Metanephros (tissue), 2 donors: ENCODE measurements at places on chromosomes 4 and X. TPM values are rescaled to one million over a fixed set of nuclear protein-coding genes. Genes with fewer than 3 reads are reported as not detected.

Gene ELF4
- total RNA-seq: 9.5 TPM

Gene PNMA5
- not detected for total RNA-seq

Gene FDCSP
- 0.82 TPM for total RNA-seq

Gene BMP3
- 12.4 TPM for total RNA-seq
